ENCODE measurements at places on chromosomes 1 and 21.

GRCh38 chr1:216462066-216462775, 39.0 kb upstream of the USH2A start:
- no peak for DNase-seq

DNA sequence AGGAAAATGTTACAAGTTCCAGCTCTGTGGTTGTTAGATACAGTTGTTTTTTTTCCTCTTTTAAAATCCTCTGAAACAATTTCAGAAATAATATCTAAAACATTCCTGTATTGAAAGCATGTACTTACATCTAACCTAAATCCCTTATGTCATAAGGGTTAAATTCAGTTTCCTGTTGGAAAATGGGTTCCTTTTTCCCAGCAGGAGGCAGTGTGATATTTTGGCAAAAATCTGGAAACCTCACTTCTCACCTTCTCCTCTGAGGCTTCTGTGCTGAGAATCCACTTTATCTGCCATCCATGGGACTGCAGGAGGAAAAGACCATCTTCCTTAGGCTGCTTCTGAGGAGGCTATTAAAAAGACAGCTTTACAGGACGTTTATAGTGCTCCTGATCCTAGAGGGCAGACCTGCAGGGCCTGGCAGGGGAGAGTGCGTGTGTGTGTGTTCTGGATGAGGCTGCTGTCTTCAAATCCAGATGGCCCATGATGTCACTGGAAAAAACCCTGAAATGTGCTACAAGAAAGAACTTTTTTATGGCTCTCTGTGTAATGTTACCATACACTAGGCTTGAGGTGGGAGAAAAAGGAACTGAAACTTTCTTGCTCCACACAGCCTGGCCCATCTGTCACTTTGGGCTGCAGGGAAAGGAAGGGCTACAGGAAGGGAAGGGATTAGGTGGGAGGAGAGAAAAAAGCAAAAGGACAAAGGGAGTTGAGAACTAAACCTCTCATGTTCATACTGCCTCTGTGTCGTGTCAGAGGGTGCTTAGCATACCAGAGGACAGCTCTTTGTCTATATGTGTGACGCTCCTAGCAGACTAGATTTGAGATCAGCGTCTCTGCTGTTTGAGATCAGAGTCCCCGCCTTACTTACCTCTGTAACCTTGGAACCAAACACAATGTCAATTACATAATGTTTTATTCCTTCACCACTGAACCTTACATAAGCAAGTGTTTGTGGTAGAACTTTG, 379.2 kb upstream of the SPAG17 start:
- DNase-seq = no peak

DNA sequence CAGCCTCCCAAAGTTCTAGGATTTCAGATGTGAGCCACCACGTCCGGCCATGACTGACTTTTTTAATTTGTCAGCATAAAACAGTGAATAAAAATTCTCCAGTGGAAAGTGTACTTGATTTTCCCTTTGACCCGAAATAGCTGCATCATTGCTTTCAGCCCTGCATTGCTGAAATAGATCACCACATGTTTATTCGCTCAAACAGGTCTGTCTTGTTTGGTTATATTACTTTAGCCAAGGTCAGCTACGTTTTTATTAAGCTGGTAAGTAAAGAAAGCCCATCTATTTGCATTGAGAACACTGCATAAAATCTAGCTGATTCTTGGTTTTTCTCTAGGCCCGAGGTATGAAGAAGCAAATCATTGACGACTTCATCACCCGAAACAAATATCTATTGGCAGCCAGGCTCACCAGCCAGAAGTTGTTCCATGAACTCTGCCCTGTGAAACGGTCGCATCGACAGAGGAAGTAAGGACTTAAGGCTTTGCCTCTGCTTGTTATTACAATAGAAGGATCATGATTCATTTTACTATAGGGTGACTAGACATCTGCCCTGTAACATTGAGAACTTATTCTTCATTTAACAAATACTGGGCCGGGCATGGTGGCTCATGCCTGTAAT, 25.6 kb downstream of the AGMAT start:
- DNase-seq = no peak

- no peak for DNase-seq
Observed at GRCh38 chr1:153953859-153954365, 4.5 kb downstream of the CRTC2 start.

DNA sequence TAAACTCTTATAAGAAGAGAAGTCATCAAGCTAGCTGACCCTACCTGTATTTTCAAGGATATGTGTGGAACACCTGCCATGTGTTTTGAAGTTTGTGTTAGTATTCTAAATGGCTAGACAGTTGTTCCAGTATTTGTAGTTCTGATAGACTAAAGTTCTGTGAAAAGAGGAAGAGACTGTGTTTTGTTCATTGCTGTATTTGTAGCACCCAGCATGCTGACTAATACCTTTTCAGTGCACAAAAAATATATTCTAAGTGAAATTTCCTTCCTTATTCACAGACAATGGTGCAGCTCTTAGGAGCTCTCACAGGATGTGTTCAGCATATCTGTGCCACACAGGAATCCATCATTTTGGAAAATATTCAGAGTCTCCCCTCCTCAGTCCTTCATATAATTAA, 8.2 kb upstream of the METTL18 start:
- DNase-seq = no peak

DNA sequence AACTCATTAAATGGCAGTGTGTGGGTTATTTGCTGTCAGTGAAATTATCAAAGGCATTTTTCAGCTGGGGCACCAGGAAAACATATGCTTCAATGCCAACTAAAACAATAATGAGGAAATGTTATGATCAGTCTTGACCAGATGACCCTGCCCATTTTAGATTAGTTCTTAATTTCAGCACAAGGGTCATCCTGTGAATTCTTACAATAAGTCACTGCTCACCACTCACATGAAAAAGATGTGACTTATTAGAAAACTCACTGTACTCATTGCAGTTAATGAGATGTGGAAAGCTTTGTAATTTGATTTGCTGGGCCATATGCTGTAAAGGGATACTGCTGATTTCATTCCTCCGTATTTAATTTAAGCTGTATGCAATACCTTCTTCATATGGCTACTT, 178.5 kb upstream of the LMO4 start:
- no peak for DNase-seq

GRCh38 chr1:24253571-24253970, 65.6 kb upstream of the GRHL3 start:
- DNase-seq = no peak
